ENCODE measurements at places on chromosomes 13 and 19.

- DNase-seq: no peak
These were observed 198.1 kb downstream of the OXGR1 start for GRCh38 chr13:96796091-96796633.

- no peak for DNase-seq
These were observed 69.8 kb downstream of the DPY19L3 start for GRCh38 chr19:32475141-32476031.

DNA sequence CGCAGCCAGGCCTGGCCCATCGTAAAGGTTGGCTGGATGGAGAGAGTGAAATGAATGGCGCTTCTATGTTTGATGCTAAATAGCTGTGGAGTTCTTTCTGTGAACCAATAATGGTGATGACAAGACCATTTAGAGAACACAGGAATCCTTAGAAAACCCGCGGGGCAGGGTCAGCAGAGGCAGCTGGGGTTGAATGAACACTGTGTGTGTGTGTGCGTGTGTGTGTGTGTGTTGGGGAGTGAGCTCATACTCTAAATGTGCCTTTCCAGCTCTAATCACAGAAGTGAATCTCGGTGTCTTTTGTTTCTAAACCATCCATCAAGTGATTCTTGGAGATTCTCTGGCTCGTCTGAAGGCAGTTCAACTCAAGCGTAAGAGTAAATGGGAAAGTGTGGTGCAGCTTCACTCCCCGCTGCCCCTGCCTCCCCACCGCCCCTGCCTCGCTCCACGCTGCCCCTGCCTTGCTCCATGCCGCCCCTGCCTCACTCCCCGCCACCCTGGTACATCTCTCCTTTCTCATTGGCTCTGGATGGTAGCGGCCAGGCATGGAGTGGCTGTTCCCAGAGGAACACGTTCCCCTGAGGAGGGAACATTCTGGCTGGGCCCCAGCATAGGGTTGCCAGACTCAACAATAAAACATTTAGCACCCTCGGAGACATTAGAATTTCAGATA, 21.2 kb downstream of the TMPRSS9 start:
- DNase-seq: no peak

DNA sequence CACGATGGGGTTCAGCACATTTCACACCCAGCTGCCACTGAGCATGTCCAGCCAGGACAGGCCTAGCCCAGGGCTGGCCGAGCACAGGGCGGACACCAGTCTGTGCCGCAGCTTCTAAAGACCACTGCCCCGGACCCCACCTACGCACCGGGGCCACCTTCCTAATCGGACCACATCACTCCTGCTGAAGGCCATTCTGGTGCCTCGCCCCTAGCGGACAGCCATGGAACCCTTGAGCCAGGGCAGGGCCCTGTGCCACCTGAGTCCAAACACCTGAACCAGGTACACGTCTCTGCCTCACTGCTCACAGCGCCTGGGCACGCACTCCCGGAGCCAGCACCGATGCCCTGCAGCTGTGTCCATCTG, 8.4 kb upstream of the C13orf46 start:
- no peak for DNase-seq

DNA sequence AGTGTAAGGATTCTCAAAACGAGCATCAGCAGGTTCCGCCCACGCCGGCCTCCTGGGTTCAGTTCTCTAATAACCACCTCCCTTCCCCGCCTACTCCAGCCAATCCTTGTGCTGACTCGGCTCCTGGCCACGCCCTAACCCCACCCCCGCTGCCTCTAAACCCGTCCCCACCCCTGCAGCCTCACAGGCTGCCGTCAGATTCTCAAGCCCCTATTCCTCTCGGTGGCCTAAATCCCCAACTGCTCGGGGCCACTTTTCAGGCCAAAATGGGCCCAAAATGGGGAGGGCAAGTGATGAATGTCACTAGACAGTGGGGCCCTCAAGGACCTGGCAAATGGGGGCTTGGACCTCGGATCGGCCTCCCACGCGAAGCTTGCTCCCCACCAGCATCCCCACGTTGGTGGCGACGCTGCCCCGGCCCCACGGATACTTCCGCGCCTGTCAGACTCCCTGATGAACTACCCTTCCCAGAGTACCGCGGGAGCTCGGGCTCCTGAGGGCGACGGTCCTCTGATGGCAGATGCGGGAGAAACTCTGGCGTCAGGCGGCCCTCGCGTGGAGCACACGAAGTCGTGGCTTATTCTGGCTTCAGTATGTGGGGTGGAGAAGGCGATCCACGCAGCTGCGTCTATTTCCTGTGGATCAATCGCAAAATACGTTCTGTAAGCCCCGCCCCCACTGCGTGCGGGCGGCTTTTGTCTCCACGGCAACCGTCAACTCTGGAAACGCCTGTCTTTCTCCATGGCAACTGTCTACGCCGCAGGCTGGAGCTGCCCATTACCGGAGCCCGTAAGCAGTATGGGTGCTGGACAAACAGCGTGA, 24.8 kb downstream of the ZNF473 start:
- DNase-seq: peak; percentile 92

- peak; percentile 60 for DNase-seq
These were observed 7.3 kb downstream of the PPP6R1 start for GRCh38 chr19:55251341-55252081.

- DNase-seq: no peak
These were observed 36.4 kb downstream of the SOX1 start for GRCh38 chr13:112103260-112103838.

DNA sequence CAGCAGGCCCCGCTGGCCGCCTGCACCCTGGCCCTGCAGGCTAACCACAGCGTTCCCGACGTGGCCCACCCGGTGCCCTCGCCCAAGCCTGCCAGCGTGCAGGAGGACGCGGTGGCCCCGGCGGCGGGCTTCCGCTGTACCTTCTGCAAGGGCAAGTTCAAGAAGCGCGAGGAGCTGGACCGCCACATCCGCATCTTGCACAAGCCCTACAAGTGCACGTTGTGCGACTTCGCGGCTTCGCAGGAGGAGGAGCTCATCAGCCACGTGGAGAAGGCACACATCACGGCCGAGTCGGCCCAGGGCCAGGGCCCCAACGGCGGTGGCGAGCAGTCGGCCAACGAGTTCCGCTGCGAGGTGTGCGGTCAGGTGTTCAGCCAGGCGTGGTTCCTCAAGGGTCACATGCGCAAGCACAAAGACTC, 72.1 kb downstream of the ZNF536 start:
- no peak for DNase-seq

- DNase-seq: no peak
These were observed 6.0 kb downstream of the SYCE2 start for GRCh38 chr19:12913011-12913561.

DNA sequence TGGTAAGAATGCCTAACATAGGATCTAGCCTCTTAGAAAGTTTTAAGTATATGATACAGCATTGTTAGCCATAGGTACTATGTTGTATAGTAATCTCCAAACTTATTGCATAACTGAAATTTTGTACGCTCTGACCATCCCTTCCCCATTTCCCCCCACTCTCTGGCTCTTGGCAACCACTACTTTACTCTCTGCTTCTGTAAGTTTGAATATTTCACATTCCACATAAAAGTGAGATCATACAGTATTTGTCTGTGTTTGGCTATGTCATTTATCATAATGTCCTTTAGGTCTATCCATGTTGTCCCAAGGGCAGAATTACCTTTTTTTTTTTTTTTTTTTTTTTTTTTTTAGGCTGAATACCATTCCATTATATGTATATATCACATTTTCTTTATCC, 396.9 kb downstream of the DLEU7 start:
- no peak for DNase-seq

GRCh38 chr19:947707-948539, 22.1 kb downstream of the ARID3A start:
- DNase-seq: peak; percentile 39

GRCh38 chr13:110008816-110009215, 222.4 kb upstream of the IRS2 start:
- no peak for DNase-seq

GRCh38 chr13:27252467-27252866, 1.1 kb downstream of the RPL21 start:
- no peak for DNase-seq

GRCh38 chr19:39379865-39380396, 11.0 kb downstream of the PAF1 start:
- DNase-seq: no peak

DNA sequence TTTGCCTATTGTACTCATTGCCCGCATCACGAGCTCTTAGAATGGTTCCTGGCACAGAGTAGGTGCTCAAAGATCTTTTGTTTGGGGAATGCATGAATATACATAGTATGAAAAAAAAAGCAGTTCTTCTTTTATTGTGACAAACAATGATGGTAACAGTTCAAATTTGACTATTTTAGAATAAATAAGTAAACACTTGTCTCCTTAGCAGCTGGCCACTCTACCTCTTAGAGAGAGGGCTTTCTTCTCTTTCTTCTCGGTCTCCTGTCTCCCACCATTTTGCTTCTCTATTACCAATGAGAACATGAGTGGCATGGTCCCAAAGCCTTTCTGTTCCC, 639 bp upstream of the SLAIN1 start:
- peak; percentile 14 for DNase-seq

DNA sequence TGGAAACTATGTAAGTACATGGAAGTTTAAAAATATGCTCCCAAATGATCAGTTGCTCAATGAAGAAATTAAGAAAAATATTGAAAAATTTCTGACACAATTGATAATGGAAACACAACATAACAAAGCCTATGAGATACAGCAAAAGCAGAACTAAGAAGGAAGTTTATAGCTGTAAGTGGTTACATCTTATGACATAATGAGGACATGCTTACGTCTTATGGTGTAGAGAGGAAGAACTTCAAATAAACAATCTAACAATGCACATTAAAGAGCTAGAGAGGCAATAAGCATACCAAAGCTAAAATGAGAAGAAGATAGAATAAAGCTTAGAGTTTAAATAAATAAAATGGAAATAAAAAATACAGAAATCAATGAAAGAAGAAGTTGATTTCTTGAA, 50.0 kb upstream of the CEACAM21 start:
- DNase-seq: no peak

GRCh38 chr13:41613984-41614661, 156.8 kb downstream of the RGCC start:
- DNase-seq: no peak

DNA sequence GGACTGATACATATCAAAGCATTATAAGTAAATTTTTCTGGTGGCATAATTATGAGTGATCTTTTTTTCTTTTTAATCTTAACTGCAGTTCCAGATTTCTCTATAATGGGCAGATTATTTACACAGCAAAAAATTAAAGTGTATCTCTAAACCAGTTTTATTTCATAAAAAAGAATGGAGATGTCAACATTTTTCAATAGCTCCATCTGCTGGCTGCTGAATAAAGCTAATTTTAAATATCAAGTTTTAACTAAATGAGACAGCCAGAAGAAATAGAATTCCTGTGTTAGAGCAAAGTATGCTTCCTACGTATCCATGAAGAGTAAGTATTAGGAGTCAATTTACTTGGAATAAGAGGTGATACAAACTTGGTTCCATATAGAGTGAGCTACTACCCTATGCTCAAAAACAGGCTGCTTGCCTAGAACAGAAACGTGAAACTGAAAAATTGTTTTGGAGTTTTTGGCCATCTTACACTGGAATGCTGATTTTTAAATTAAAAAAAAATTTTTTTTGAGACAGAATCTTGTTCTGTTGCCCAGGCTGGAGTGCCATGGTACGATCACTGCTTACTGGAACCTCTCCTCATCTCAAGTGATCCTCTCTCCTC, 5.0 kb upstream of the PDS5B start:
- DNase-seq: peak; percentile 47

DNA sequence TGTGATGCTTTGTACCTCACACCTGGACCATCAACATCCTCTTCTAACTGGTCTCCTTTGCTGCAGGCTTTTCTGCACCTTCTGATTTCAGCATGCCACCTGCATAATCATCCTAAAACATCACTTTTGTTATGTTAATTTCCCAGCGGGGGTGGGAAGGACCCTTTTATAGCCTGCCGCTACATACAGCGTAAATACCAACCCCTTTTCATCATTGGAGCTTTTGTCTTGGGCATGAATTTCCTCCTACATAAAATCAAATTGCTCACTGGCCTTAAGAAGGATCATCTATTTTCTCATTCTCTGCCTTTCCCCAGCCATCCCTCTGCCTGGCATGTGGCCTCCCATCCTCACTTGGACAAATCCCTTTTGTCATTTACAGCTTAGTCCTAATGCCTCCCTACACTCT, 124.7 kb downstream of the RBM26 start:
- DNase-seq: no peak

- DNase-seq: no peak
These were observed at the start of gene TNFRSF19 for GRCh38 chr13:23570099-23570920. Gene TNFRSF19 (plus strand): TSS chr13:23570412. CDS start chr13:23590184, 19,772 bp downstream.

GRCh38 chr13:19181021-19181620, 503 bp downstream of the TUBA3C start:
- no peak for DNase-seq

DNA sequence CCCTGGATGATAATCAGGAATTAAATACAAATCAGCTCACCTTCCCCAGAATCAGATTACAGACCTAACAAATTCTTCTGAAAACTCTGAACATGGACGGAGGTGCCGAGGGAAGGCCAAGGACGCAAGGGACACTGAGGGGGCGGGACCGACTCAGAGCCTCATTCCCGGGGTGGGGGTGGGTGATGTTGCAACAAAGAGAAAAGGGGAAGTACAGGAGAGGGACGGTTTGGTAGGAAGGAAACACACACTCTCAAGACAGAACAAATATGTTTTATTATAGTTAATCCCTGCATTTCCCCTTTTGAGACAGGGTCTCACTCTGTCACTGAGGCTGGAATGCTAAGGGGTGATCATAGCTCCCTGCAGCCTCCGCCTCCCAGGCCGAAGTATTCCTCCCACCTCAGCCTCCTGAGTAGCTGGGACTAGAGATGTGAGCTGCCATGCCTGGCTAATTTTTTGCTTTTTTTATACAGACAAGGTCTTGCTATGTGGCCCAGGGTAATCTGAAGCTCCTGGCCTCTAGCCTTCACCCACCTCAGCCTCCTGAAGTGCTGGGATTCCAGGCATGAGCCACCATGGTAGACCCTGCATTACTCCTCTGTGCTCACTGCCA, 786 bp upstream of the LILRA2 start:
- DNase-seq: no peak

DNA sequence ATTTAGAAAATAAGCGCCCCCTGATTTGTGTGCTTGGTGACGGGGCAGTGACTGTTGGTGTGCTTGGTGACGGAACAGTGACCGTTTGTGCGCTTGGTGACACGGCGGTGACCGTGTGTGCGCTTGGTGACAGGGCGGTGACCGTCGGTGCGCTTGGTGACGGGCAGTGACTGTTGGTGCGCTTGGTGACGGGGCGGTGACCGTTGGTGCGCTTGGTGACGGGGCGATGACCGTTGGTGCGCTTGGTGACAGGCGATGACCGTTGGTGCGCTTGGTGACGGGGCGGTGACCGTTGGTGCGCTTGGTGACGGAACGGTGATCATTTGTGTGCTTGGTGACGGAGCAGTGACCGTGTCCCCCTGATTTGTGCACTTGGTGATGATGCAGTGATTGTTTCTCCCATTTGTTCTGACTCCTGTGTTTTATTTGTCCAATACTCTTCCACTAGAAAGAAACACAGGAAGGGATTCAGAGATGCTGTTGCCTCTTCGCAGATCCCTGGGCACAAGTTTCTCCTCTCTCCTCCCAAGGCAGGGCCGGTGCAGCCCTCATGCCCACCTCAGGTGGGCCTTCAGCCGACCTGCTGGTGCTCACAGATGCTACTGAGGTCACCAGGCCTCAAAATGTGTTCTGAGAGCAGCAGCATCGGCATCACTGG, 128.3 kb downstream of the ATP11A start:
- no peak for DNase-seq

All from CD4-positive, alpha-beta T cell treated with Interleukin-17A for 1 hour (primary cell).